NCI-H1436 treated with DMSO at 0.1 percent for 48 hours (cell line): ENCODE measurements at places on chromosomes 11 and 22.

DNA sequence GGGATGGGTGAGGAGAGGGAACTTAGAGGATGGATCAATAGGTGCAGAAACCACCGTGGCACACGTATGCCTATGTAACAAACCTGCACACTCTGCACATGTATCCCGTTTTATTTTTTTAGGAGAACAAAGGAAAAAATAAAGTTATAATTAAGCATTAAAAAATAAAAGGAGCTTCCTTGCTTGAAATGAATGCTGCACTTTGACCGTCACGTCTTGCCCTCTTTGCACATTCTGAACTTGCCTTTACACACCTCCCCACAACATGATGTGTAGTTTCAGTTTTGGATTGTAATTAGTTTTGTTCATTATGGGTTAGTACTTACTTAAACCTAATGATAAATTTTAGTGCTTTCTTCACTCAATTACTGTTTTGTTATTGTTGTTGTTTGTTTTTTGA is 3.1 kb upstream of the CSRP3 start:
- no peak for DNase-seq

GRCh38 chr11:11036185-11036847 is 178.5 kb upstream of the ZBED5 start:
- no peak for DNase-seq

- DNase-seq, result no peak
Measured at GRCh38 chr11:92340839-92341238, 116.2 kb downstream of the FAT3 start.

- DNase-seq, result no peak
Measured at GRCh38 chr11:34243600-34244464, 114.0 kb downstream of the ABTB2 start.

- DNase-seq, result no peak
Measured at GRCh38 chr11:78533399-78533798, 41.3 kb downstream of the NARS2 start.

GRCh38 chr11:92332986-92333385 is 108.4 kb downstream of the FAT3 start:
- no peak for DNase-seq

GRCh38 chr11:396948-397548 is 3.0 kb downstream of the PKP3 start:
- DNase-seq, result no peak

DNA sequence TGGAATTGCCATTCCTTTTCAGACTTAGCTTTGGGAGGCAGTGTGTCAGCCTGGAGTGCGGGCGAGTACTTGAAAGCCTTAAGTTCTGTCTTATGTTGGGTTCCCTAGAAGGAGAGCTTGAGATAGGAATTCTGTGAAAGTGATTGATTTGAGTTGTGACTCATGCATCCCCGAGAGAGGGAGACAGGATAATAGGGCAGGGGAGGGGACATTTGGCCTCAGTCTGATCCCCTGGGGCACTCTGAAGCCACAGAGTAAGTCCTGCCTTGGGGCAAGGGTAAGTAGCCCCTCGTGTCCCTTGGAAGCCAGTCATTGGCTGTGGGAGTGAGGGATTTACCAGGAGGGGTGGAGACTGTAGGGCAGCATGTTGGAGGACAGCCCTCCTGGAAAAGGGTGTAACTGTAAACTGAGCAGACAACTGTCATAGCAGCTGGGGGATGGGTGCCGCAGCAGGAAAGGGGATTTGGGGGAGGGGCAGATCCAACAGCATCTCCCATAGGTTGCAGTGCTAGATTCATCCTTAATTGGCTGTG is 44.0 kb downstream of the KIAA1671 start:
- DNase-seq, result peak; percentile 27

- DNase-seq, result no peak
Measured at GRCh38 chr11:86138958-86139357, 70.1 kb upstream of the PICALM start.

- DNase-seq, result no peak
Measured at GRCh38 chr11:71269603-71270511, 17.5 kb upstream of the SHANK2 start.

GRCh38 chr11:8913961-8914660 is 3.1 kb downstream of the AKIP1 start:
- DNase-seq, result no peak

- no peak for DNase-seq
Measured at GRCh38 chr22:43017525-43018460, 2.8 kb upstream of the PACSIN2 start.

DNA sequence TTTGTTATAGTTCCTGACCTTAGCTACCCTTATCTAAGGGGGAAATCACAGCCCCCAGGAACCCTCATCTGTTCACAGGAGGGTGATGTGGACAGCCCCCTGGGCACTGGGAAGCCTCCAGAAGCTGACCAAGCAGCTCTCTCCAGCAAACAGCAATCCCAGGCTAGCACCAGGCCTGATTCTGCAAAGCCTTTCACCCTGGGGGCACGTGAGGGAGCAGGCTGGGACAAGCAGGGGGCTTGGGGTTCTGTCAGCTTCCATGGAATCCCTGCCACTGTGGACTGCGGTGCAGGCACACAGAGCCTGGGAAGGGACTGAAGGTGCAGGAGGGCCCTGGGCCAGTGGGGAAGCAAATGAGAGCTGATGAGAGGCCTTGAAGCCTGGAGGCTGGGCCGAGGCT is 2.1 kb downstream of the PGAP2 start:
- no peak for DNase-seq

- no peak for DNase-seq
Measured at GRCh38 chr11:118068945-118069612, 7.8 kb upstream of the TMPRSS4 start.

GRCh38 chr22:39351689-39352214 is 2.0 kb downstream of the SYNGR1 start:
- no peak for DNase-seq
